ENCODE measurements at places on chromosomes 7 and 10.

GRCh38 chr10:90168244-90168643, 466.9 kb downstream of the KIF20B start:
- DNase-seq: no peak

DNA sequence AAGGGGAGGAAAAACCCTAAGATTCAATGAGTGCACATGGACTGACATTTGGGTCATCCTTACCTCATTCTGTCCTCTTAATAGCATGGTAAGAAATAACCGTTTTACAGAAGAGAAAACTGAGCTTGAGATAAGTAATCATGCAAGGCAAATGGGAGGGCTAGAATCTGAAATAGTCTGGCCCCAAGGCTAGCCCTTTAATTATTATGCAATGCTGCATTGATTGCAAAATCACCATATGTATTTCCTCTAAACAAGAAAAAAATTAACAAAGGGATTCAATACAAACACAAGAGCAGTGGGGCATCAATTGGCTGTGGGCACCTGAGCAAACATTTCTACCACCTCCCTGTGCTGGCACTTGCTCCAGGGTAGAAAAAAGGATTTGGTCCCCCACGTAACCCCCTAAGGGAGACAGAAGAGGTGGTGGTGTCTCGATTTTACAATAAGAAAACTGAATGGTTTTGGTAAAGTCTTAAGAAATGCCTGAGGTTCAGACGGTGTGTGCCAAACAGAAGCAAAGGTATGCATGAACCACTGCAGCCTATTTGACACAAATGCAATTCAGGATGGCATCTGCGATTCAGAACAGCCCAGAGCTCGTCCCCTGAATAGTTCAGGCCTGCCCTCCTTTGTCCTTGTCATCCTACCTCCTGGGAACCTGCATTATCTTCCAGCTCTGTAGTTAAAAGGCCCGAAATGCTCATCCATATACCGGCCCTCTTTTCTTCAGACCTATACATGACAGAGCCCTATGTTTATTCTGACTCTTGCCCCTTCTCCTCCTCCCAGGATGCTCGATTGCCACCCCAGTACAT, 23.6 kb downstream of the PIP4K2A start:
- DNase-seq: peak; percentile 31

DNA sequence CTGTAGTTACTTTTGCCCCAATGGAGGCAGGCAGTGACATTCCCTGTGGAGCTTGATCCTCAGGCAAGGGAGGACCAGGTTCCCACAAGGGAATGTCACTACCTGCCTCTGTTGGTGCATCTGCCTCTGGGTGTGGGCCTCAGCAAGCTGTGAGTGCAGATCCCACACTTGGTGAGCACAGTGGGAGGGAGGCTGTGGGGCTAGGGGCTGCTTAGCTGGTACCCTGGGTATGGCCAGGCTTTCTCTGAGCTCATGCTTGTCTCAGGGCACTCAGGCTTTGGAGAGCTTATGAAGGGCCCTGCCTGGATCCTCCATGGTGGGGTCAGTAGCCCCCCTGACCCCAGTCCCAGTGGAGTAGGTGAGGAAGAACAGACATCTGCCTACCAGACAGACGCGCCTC, 16.2 kb upstream of the ZNF488 start:
- DNase-seq: no peak

DNA sequence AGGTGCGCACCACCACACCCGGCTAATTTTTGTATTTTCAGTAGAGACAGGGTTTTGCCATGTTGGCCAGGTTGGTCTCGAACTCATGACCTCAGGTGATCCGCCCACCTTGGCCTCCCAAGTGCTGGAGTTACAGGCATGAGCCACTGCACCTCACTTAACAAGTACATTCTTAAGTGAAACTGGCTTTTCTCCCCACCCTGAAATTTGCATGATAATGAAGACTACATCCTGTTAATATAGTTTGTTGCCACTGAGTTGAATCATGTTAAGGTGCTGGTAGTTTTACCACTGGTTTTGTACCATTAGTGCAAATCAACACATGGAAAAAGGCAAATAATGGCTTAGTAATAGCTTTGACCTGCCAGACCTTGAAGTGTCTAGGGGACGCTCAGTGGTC, 62.2 kb downstream of the MPLKIP start:
- DNase-seq: no peak

GRCh38 chr7:14430926-14431325, 441.5 kb upstream of the ETV1 start:
- DNase-seq: no peak

DNA sequence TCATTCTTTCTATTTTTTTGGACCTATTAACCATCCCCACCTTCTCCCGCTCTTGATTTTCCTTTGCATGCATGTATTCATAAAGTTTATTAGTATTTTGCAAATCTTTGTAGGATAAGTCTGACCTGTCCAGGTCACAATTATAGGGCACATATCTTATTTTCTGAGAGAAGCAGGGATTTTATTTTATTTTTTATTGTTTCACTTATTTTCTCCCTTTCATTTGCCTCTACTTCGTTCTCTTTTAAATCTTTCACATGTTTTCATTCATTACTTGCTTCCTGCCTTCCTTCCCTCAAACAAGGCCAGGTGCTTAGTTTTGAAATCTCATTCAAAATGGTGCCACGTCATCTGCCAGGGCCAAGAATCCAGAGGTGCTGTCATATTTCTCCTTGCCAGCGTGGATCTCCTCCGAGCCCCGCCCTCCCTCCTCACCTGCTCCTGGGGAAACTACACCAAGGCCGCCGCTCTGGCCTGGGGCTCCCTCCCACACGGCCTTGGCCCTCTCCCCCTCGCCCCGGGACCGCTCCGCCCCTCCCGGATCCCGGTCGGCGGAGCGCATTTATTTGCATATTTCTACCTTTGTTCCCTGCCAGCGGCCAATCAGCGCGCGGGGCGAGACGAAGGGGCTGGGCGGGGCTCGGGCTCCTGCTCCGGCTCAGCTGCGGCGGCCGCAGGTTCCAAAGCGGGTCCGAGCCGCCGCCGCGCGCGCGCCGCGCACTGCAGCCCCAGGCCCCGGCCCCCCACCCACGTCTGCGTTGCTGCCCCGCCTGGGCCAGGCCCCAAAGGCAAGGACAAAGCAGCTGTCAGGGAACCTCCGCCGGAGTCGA, at the start of gene TSPAN13:
TSPAN13 (plus strand) TSS at position 654 of the 830 bp plus-strand sequence. CDS start 213 bp downstream, outside the sequence.
- DNase-seq: peak; percentile 90

GRCh38 chr7:88218836-88219605, 817 bp downstream of the SRI start:
- DNase-seq: peak; percentile 57

Data from GM03348 (cell line).